T-cell (primary cell): ENCODE measurements at places on chromosomes 4 and X. TPM values are rescaled to one million over a fixed set of nuclear protein-coding genes. Genes with fewer than 3 reads are reported as not detected.

DNA sequence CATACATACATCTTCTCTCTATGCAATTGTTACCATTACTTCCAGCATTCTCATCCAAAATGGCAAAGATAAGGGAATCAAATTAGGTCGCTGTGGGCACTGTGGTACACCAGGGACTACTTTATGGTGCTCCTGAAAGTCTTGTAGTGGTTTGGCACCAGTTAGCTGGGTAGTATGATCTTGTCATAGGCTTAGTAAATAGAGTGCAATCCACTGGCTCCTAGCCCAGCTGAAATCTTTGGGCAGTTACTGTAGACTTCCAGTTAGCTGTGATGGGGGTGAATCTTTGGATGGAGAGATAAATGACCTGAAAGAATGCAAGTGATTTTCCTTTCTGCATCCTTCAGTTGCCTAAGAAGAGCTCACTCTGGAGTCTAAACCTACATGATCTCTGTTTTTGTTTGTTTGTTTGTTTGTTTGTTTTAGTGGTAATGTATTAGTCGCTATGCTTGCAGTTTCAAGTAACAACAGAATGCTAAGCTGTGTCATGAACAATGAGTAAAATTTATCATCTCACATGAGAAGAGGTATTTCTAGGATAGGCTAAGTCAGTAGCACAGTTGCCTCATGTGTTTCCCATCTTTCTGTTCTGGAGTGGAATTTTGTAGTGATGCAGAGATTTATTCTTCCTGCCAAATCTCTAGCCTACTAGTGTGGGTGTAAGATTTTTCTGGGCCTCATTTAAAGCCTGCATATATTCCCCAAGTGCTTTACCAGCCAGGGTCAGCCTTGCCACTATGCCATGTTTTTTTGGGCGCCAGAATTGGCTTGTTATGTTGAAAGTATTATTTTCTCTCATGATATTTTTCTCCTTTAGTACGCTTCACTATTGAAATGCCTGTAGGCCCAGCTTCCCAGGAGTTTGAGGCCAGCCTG lies 24.2 kb downstream of the HERC3 start:
- DNase-seq = no peak

DNA sequence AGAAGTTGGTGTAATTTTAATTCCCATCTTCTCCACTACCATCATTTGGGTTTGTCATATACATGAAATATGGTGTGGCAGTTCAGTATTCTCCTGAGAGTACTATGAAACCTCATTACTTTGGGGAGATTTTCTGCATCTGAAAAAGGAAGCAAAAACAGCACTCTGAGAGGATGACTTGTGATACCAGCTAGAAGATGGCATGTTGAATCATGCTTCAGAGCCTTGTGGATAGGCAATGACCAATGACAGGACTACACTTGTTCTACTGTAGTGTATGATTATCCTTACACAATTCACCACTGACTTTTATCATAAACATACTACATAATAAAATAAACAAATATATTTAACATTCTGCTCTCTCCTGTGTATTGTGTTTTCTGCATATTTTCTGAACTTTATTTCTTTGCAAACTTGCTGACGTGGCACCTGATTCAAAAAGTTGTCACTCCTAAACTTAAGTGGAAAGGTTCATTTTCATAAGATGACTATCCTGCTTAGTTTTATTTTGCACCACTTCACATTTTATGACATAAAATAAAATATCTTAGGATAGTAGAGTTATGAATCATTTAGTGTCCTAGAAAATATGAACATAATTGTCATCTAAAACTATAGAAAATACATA lies 991.3 kb downstream of the FSTL5 start:
- DNase-seq = no peak

- peak; percentile 10 for DNase-seq
These were observed 124.7 kb downstream of the CAMK2D start for GRCh38 chr4:113636877-113637276.

- DNase-seq = no peak
These were observed 14.0 kb downstream of the TAPT1 start for GRCh38 chr4:16212138-16212782.

DNA sequence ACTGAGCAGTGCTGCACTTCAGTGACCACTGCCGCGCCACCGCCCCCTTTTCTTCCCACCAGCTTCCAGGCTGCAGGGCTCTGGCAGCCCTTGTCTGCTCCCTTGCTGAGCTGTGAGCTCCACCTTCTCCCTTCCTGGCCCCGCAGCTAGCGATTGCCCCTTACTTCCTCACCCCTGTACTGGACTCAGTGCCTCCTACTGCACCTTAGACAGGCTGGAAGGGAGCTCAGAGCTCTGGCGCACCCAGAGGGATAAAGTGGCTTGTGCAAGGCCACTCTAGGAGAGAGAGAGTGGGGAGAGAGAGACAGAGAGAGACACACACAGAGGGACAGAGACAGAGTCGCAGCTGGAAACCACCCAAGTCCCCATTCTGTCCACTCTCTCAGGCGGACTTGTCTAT lies 6.0 kb downstream of the RASL11B start:
- no peak for DNase-seq

DNA sequence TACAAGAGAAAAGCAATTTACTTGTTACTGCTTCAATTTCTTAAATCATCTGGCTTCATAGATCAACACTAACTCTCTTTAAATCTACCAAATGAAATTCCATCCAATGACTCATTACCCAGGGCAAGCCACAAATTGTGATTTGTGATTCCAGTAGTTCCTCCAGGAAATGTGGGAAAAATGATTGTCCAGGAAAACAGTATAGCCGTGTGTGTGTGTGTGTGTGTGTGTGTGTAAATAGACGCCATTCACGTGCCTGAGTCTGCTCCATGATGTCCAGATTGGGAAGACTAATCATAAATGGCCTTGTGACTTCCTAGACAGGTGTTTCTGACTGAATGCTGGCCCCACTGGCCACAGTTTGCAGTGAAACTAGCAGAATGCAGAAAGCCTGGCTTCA lies 121.3 kb downstream of the HS6ST2 start:
- DNase-seq = no peak

DNA sequence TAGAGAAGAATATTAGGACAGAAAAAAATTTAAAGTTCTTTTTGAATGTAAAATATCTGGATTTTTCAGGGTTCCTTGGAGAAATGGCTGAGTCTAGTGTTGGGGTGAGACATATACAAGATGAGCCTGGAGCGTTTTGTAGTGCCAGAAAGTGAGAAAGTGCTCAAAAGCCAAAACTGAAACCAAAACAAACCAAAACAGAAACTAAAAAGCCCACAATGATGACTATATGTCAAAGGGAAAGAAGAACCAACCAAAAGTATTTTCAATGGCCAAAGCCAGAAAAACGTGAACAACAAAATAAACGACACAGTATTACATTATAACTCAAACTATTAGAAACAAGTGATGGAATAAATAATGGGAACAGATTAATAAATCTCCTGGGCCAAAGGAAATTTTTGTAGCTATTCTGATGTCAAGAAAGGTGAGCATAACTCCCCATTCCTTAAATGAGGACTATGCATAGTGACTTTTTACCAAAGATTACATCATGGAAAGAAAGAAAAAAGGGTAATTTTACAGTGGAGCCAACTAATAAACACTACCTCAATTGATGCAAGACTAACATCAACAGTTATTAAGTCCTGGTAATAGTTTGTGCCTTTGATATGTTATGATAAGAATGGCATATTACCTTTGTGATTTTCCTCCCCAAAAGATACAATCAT lies 1137.6 kb downstream of the C4orf33 start:
- DNase-seq = no peak

- DNase-seq = no peak
These were observed 18.7 kb upstream of the ZNF827 start for GRCh38 chr4:145957302-145957701.

DNA sequence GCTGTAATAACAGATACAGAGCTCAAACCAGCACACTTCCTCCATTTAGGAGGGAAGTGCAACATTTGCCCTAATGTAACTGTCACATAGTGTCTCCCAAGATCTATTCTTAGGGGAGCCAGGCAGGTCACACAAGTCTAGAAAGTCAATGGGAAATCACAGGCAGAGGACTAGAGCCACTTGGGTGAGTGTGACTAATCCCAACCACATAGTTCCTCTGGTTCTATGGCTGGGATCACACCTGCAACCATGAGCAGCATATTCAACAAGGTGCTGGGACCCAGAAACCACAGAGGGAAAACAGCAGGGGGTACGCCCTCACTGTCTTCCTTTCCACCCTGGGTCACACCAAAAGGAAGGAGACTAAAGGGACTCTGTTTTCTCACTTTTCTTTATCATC lies 66.8 kb upstream of the TACR3 start:
- no peak for DNase-seq

DNA sequence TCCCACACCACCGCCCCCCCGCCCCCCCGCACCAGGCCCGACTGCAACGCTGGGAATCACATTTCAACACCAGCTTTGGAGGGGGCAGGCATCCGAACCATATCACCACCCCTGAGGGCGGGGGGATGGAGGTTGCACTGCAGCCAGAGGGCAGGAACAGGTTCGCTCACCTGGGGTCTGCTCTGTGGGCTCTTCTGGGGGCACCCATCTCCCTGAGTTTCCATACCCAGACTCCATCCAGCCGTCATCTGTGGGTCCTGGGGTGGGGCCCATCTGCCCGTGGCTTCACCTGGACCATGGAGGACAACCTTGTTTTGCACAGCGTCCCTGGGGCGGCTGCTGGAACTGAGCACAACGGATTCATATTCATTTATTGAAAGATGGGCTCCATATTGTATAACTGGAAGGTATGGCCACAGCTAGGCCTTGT lies 6.9 kb downstream of the PSAPL1 start:
- DNase-seq = no peak

GRCh38 chr4:70511365-70511764 lies 7.0 kb upstream of the AMTN start:
- DNase-seq = no peak

DNA sequence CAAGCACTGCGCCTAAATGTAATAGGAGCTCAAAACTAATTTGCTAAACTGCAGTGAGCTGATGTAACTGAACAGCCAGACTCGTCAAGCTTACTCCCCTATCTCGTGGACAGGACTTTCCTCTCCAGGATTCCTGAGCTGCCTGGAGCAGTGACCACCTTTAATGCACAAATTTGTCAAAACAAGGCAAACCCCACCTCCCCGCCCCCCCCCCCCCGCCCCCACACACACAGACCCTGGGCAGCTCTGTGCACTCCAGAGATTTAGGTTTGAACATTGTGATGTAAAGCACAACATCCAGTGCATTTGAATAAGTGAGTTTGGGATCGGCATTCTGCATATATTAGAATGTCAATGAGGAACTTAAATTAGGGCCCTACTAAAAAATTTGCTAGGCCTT lies 77.7 kb upstream of the DHX15 start:
- no peak for DNase-seq

DNA sequence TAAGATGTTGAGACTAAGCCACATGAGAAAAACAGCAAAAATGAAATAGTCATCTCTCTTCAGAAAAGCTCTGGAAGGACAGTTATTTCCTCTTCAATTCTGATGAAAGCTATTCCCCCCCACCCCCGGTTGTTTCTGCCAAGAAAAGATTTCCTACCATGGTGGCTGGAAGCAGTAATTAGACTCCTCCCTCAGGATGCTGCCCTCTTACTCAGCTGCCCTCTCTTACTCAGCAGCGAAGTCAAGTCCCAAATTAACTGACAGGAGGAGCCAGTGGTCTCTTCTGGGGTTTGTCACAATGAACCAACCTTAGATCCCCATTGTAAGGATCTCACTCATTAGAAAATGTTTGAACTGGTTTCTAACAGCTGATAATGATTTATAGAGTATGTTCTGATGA lies 38.0 kb downstream of the GPM6B start:
- no peak for DNase-seq

GRCh38 chr4:105145903-105146275 lies 787 bp upstream of the TET2 start:
- peak; percentile 15 for DNase-seq

DNA sequence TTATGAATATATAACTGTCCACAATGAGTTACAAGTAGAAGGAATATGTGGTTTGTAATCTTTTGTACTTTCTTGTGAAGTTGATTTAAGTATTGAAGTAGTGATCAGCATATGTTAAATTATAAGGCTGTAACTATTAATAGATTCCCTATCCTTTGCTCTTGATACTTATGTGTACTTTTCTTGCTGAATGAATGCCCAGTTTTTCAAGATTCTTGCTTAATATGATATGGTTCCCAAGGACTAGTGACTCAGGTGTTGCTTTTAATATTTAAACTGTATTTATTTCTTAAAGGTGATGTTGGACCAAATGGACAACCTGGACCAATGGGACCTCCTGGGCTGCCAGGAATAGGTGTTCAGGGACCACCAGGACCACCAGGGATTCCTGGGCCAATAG lies 121.7 kb downstream of the IRS4 start:
- no peak for DNase-seq

- no peak for DNase-seq
These were observed 39.1 kb upstream of the BMP2K start for GRCh38 chr4:78737035-78737434.

- no peak for DNase-seq
These were observed 39.5 kb downstream of the NSD2 start for GRCh38 chr4:1910643-1911042.

DNA sequence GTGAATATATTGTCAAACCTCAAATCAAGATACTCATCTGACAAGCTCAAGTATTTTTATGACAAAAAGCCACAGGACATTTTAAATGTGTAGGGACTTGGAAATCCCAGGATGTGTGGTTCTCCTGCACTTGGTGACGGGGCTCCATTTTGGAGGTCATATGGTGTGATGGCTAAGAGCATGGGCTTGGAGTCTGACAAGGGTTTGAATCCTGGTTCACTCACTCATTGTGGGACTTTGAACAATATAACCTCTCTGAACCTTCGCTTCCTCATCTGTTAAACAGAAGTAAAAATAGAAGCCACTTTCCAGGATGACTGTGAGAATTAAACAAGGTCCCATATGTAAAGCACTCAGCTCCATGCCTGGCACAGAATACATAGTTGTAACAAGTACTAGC lies 99.6 kb downstream of the SMIM20 start:
- no peak for DNase-seq

The MAGED4 gene
- total RNA-seq = 12.4 TPM

The SLIT2 gene
- total RNA-seq = 0.50 TPM

The MID2 gene
- total RNA-seq = 16.0 TPM

The HMGN5 gene
- total RNA-seq = 0.92 TPM

The MGARP gene
- total RNA-seq = 0.25 TPM

The TRAPPC2 gene
- 29.7 TPM for total RNA-seq

The CENPVL1 gene
- total RNA-seq = not detected

The NPY2R gene
- total RNA-seq = not detected

The PABPC5 gene
- not detected for total RNA-seq

The IL15 gene
- 2.6 TPM for total RNA-seq

The CLIC2 gene
- 0.57 TPM for total RNA-seq
